ENCODE measurements at places on chromosomes 4 and X.

- DNase-seq: no peak
These were observed 191.0 kb downstream of the CCSER1 start for GRCh38 chr4:90318193-90318592.

DNA sequence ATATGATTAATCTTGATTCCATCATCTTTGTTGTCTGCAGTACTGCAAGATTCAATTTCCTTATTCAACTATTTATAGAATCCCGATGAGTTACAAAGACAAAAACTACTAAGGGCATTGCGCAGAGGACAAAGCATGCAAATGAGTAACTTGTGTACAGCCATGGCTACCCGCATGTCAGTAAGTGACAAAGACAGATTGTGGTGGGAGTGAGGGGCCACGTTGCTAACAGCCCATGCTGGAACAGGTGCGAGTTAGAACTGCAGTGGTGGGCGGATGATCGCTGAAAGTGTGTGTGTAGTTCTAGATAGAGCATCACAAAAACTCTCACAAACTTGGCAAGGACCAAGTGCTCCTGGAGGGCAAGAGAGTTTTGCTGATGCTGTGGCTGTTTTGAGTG, 49.5 kb downstream of the ACOX3 start:
- no peak for DNase-seq

DNA sequence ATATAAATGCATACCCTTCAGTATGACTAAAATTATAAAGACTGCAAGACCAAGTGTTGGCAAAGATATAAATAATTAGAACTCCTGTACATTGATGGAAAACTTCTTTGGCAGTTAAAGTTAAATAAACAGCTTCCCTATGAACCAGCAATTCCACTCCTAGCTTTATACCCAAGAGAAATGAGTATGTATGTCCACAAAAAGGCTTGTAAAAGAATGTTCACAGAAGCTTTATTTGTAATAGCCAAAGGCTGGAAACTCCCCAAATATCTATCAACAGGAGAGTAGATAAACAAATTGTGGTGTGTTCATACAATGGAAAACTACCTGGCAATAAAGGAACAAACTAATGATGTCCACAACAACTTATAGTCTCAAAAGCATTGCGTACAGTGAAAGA, 184.8 kb downstream of the AMELX start:
- no peak for DNase-seq

DNA sequence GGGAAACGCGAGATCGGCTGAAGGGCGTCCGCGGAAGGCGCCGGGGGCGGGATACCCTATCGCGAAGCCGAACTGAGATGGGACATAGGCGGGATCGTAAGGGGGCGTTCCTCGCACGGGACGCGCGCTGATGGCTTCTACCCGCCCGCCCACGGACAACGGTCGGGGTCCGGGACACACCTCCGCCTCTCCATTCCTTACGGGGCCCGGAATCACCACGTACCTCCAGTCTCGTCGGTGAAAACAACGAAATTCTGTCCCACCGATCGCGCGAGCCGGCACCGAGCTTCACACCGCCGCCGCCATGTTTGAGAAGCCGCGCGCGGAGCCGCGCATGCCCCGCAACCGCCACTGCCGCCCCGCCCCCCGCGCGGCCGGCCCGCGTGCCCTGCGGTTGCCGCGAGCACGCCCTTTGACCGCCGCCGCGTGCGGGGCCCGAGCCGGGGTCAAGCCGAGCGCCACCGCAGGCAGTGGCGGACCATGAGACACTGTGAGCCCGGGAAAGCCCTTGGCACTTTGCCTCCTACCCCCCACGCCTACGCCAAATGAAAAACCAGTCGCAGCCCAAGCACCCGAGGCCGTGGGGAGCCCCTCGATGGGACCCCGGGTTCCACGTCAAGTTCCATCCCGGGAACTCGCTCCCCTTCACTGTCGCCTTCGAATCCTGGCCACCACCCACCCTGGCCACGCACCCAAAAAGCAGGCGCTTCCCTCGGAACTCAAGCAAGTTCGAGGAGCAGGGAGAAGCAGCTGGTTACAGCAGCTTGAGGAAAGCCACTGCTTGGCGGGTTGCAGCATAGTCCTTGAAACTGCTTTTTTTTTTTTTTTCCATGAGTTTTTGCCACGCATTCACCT, at the start of gene SCML2:
TSS of gene SCML2 (minus strand) at position 320 of the 855 bp plus-strand sequence. CDS start 20,617 bp downstream, outside the sequence.
- DNase-seq: peak; percentile 50

- peak; percentile 3 for DNase-seq
These were observed 21.6 kb downstream of the TSPAN6 start for GRCh38 chrX:100615005-100615404.

DNA sequence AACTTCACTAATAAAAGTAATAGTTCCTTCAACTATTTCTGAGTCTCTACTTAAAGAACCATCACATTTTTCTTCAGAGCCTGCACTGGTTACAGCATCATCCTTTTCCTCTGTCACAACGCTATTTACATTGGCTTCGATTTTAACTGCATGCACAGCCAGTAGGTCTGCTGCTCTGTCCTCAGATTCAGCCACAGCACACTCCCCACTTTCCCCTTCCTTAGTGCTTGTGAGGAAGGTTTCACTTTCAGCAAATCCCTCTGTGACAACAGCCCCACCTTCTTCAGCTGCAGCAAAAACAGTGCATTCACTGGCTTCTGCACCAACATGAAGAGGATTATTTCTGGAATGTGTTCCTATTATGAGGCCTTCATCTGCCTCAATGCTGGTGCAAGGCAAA, 25.7 kb downstream of the BOD1L1 start:
- no peak for DNase-seq

DNA sequence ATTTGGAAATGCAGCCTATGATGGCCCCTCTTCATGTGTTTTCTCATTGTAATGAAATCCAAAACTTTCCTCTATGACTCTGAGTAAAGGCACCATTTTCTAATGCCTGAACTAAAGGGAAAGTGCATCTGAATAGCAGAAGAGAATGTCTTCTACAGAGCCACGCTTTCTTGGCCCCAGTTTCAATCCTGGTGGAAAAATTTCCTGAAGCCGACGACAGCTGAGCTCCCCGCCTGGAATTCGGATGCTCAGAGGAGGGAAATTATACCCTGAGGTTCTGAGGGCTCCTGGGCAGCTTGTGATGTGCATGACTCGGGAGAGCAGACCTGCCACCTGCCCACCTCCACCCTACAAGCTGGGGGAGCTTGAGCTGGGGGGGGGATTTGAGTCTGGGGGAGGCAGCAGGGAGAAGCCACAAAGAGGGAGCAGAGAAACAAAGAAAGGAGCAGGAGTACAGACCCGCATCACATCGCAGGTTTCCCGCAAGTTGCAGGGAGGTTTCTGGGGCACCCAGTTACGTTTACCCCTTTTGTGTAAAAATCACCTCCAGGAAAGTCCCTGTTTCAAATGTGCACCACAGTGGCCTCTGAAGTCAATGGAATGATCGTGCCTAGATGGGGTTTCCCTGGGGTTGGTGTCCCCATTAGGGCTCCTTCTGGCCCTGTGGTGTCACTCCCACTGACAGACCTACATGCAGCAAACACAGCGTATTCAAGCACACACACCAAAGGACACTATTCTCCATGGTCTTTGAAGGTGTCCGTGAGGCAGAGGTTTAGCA, 145.6 kb upstream of the RBPJ start:
- no peak for DNase-seq

All from activated naive CD4-positive, alpha-beta T cell treated with anti-CD3 and anti-CD28 coated beads, Interleukin-2, amount 50 U/mL, for 72 hours (primary cell).